ENCODE measurements at places on chromosomes 5 and 9. TPM values are rescaled to one million over a fixed set of nuclear protein-coding genes. Genes with fewer than 3 reads are reported as not detected.

GRCh38 chr5:163566678-163567077 is 61.3 kb downstream of the MAT2B start:
- no peak for DNase-seq

The PCA3 gene
- not detected for total RNA-seq

The GABRA1 gene
- not detected for total RNA-seq

DNA sequence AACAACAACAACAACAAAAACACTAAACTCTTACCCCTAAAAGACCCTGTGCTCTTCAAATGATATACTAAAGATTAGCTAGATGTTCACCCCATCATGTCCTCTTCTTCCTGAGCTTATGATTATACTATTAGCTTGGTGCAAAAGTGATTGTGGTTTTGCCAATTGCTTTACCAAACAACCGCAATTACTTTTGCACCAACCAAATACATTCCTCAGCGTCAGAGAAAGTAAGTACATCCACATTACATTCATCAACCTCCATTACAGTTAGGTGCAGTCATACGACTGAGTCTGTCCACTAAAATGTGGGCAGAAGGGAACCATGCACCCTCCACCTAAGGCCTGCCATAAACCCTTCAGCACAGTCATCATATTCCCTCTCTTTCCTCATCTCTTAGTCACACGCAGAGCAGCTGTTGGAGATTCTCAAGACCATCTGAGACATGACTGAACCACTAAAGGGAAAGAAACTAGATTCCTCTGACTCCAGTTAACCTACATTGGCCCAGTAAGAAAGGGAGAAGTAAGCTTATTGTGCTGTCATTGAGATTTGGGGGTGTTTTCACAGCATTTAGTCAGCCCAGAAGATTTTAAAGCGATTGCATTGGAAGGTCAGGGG is 181.6 kb upstream of the TLE4 start:
- no peak for DNase-seq

- DNase-seq = no peak
These were observed 21.1 kb downstream of the TLE4 start for GRCh38 chr9:79592726-79593493.

DNA sequence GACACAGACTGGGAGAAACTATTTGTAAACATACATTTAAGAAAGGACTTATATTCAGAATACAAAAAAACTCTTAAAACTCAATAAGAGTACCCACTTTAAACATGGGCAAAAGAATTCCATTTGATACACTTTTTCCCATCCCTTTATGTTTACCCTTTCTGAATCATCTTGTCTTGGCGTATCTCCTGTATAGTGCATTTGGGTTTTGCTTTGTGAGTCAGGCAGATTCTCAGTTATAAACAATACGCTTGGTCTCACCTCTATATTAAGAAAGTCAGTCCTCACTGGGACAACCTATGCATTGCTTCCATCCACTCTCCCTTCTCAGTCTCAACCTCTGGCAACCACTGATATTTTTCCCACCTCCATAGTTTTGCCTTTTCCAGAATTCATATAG is 27.3 kb upstream of the ADAMTS6 start:
- no peak for DNase-seq

Measured in mucosa of gallbladder (tissue), 1 donor.